ENCODE measurements at places on chromosomes 12 and 14.

DNA sequence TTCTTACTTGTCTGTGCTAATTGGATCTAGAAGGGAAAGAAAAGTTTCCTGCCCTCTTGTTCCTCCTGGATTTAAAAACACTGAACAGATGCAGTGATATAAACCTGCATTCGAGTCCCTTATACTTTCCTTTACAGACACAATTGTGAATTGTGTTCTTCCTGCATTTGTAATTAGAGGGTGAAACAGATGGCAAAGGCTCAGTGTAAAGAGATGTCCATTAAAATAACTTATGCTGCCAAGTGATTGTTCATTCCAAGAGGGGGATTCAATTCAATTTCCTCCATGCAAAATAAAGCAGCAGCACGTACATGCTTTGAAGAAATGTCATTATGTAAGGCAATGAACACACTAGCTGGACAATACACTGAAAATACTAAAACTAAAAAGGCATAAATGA, 248.3 kb upstream of the LRIG3 start:
- DNase-seq: no peak

- DNase-seq: no peak
Measured at GRCh38 chr12:123096182-123096581, 54.7 kb downstream of the PITPNM2 start.

DNA sequence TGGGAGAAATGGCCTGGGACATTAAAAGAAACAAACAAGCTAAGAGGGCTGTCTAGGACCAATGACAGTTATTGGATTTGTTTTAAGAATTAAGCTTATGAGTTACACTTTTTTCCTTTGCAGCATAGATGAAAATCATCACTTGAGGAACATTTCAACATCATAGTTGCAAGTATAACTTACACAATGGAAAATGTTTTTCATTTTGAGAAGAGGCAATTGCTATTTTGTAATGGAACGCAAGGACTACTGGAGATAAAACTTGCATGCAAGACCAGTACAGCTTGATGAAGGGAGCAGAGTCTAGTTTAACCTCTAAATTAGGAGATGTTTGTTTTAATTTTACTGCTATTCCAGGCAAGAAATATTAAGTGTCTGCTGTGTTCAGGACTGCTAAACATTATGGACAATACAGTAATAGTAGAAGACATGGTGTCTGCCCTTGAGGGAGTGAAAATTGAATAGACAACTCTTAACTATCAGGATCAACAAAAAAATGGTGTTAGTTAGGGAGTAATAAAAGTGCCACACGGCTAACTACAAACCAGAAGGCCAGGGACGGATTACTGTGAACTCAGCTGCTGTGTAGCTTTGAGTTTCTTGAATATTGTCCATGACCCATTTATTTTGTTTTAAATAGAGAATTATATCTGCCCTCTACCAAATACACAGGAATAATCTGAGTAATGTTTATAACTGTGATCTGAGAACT, 374.5 kb downstream of the RAD51B start:
- DNase-seq: no peak

- DNase-seq: no peak
Measured at GRCh38 chr14:53723221-53723620, 233.4 kb downstream of the BMP4 start.

GRCh38 chr12:127054531-127054930, 1212.4 kb upstream of the TMEM132C start:
- no peak for DNase-seq

GRCh38 chr14:65361920-65362319, 50.6 kb upstream of the FUT8 start:
- DNase-seq: no peak

- no peak for DNase-seq
Measured at GRCh38 chr14:79161571-79161970, 991.4 kb downstream of the NRXN3 start.

DNA sequence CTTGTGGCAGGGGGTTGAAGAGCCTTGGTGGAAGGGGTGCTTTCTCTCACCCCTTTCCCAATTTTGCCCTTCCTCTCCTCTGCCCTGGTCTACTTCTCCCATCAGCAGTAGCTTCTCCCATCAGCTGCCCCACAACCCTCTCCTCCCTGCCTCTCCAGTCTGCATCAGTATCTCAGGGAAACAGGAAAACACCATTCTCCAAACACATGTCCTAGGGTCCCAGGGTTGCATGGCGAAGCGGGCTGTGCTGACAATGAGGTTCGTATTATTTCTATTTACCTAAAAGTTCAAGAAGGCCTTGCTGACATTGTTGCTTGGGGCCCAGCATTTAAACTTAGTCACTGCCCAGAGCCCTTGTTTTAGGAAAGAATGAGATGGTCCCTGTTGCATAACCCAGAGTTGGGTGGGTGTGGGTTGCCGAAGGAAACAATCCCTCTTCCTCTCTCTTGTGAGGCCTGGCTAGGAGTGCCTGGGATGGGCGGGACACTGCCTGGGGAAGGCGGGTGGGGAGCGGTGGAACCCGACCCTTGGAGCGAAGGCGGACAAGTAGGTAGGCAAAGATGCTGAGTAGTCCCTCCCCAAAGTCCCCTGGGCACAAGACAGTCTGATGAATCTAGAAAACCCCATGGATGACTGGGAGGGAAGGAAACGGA, 1.3 kb upstream of the IGFBP6 start:
- no peak for DNase-seq

DNA sequence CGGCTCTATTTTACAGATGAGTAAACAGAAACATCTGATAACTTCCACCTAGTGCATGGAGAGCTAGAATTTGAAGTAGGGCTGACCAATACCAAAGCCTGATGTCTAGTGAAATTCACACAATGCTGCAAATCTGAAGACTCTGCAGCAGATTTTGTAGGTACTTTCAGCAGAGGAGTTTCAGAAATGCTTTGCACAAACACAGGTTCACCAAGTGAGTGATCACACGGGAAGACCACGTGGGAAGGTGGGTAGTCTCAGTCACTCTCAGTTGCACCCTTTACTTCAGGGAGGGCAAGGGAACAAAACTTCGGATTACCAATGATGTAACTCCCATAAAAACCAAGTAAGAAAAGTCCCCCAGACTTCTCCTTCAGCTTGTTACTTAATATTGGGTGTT, 63.3 kb upstream of the DAAM1 start:
- no peak for DNase-seq

- DNase-seq: no peak
Measured at GRCh38 chr12:76639646-76640045, 80.1 kb upstream of the OSBPL8 start.

GRCh38 chr12:92468358-92469020, 234.3 kb upstream of the PLEKHG7 start:
- no peak for DNase-seq

- DNase-seq: no peak
Measured at GRCh38 chr14:72517736-72518135, 376.2 kb downstream of the DPF3 start.

- no peak for DNase-seq
Measured at GRCh38 chr14:72917094-72917802, 9.0 kb upstream of the DCAF4 start.

DNA sequence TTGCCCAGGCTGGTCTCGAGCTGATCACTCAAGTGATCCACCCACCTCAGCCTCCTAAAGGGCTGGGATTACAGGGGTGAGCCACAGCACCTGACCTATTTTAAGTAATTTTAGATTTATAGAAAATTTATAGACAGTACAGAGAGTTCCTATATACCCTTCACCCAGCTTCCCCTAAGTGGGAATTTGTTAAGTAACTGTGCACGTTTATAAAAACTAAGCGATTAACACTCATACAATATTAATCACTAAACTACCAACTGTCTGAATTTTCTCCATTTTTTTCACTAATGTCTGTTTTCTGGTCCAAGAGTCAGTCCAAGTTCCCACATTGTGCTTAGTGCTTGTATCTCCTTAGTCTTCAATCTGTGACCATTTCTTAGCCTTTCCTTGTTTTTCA, 5.5 kb downstream of the IL31 start:
- DNase-seq: no peak

DNA sequence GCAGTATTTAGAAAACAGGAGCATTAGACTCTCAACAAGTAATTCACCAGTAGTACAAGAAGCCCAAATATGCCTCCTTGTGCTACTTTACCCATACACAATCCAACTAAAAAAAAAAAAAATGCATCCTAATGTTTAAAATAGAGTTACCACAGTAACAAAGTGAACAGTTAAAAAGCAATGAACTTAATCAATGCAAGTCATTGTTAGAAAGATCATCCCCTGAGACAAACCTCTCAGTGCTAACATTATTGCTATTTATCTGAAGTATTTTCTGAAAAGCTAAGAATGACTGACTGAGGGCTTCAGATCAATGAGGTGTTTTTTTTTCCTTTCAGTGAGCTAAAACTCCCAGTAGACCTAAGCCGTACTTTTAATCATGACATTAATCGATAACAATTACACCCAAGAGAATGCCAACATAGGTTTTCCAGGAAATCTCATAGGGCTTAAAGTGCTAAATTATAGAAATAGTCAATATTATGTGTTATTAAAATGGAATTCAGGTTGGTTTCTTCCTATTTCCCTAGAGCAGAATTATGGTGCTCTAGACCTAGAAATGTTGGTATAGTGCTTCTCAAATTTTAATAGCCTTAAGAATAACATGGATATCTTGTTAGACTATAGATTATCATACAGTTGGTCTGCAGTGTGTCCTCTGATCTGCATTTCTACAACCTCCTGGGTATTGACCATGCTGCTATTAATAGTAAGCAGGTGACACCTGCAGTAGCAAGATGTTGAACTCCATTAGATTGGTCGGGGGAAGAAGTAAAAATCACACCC, 123.0 kb downstream of the PRKD1 start:
- DNase-seq: no peak

DNA sequence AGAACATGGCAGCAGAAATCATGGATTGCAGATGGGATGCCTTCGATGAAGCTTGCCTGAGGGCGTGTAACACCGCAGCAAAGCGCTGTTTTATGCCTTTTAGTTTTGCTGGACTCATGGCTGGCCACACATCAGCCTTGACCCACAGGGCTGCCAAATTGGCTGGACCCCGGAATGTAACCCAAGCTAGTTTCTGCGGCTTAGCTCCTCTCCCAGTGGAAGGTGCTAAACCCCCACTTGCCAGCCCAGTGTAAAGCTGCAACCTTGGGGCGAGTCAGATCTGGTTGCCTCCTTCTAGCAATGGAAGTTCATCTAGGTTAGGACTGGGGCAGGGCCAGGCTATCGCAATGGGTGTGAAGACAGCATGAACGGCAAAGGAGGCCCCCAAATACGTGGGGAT, 38.3 kb downstream of the MEG3 start:
- DNase-seq: no peak

DNA sequence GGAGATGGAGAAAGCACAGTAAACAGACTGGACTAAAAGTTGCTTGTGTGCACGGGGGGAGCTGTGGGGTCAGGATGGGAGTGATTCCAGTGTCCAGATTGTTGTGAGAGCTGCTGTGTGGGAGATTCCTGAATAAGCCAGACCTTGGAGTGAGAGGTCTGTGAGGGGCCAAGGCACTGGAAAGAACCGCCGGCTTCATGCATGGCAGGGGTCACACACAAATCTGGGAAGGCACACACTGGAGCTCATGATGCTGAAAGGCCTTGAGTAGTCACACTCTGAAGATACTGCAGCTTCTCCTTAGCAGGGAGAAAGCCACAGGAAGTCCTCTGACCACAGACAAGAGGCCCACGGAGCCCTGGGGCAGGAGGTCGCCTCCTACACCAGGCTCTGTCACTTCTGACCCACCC, 23.1 kb downstream of the ADCY6 start:
- DNase-seq: no peak

GRCh38 chr12:25264114-25264513, 13.4 kb upstream of the KRAS start:
- no peak for DNase-seq

DNA sequence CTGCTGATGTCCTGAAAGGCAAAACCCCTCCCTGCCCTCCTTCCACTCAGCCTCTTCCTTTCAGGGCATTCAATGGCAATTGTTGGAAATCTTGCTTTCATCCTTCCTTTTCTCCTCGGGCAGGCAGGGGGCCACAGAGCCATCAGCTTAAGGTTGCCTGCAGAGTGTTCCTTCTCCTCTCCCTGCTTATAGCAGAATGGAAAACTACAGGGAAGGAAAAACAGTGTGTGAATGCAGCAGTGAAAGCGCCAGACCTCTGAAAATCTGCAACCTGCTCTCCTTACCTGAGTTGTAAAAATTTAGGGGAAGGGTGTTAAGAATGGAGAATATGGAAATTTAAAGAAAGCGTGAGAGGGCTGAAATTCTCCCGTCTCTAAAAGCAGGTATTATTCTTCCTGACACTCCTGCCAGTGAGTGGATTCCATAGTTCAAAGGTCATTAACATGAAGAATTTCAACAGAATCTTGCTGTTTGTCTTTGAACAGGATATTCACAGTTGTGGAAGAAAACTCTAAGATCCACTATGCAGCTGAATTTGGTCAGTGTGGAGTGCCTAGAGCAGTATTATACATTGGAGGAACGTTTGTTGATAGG, 348.8 kb downstream of the KCNH5 start:
- DNase-seq: no peak

GRCh38 chr14:105139212-105139825, 29.3 kb downstream of the JAG2 start:
- DNase-seq: no peak

DNA sequence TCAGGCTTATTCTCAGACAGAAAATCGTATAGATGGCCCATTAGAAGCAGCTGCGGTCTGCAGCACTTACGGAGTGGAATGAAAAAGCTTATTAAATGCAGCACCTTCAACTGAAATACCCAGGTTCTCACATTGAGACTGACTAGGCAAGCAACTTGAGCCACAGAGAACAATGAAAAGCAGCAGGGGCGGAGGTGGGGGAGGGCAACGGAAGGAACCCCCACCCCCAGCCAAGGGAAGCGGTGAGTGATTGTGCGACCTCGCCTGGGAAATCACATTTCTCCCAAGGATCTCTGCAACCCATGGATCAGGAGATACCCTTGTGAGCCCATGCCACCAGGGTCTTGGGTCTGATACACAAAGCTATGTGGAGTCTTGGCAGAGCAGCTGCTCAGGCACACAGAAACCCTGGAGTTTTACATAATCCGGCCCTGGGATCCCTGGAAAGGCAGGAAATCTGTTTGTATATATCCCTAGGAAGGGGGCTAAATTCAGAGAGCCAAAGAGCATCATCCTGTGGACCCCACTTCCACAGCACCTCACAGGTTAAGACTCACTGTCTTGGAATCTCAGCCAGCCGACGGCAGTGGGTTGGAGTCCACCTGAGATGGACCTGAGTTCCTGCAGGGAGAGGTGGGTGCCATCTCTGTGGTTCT, 38.1 kb downstream of the PZP start:
- no peak for DNase-seq

DNA sequence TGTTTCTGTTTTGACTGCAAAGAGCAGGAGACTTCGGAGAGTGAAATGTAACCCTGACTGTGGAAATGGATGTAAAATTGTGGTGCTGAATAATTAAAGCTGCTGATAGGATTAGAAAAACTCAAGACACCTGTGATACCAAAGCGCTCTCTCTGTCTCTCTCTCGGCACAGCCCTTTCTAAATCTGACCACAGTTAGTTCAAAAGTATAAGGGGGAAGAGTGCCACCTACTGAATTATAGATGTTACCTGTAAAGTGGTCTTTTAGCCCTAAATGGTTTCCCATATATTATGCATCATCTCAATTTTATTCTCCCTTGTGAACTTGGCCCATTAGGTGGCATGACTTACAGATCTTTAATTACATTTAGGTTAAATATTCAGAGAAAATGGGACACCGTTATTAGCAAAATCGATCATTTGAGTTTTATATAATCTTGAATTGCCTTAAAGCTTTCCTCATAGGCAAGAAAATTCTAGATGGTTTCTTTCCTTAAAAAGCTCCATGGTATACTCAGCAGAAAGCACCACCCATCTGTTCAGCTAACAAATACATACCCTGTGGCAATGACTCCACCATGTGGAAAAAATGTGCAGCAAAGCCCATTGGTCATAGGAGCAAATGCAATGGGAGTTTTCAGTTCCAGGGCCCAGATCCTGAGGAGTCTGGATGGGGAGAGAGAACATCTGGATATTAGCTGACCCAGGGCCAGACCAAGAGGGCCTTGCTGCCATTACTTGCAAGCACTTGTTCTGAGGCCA, 18.1 kb downstream of the RFC5 start:
- no peak for DNase-seq
